ENCODE measurements at places on chromosomes 3 and 15. TPM values are rescaled to one million over a fixed set of nuclear protein-coding genes. Genes with fewer than 3 reads are reported as not detected.
A peak's percentile ranks its signal among the peaks of the same experiment; 100 is the strongest.

Gene PLSCR5
- not detected for total RNA-seq

Gene LDHAL6B
- not detected for total RNA-seq

Gene ARGFX
- total RNA-seq: not detected

Gene LRTM1
- total RNA-seq: not detected

- DNase-seq: peak; percentile 34
Observed at GRCh38 chr15:64507293-64507802, 47.0 kb downstream of the ZNF609 start.

GRCh38 chr15:101506491-101506890 is 17.0 kb upstream of the PCSK6 start:
- no peak for DNase-seq

GRCh38 chr3:49469037-49469935 is 781 bp upstream of the DAG1 start:
- DNase-seq: no peak

- no peak for DNase-seq
Observed at GRCh38 chr15:99475754-99476412, 89.9 kb upstream of the MEF2A start.

- DNase-seq: no peak
Observed at GRCh38 chr3:51721062-51721745, 14.3 kb downstream of the GRM2 start.

DNA sequence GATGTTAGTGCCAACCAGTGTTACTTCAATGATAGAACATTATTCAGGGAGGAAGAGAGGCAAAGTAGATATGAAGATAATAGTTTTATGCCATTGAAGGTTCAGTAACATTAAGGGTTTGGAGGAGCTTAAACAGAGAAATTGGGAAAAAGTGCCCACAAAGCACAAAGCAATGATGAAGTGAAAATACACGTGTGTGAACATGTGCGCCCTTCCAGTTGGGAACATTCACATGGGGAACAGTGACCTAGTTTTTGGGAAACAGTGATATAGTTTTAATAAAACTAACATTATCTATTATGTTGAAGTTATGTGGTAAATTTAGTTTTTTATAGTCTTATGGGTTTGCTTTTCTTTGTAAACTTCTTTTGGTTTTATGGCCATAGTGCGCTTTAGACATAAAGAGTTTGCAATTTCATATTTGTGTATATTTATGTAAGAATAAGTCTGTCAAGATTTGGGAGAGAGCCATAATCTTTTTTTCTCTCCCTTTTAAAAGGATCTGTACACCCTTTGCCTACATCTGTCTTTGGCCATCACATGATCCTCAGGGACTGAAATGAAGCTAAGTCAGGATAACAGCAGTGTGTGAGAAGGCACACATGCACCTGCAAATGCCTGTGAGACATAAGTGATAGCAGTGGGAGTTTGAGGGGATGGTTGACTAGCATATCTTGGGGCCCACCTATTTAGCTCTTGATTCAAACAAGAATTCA is 450.3 kb upstream of the THRB start:
- DNase-seq: no peak

- DNase-seq: no peak
Observed at GRCh38 chr3:188287762-188288505, 134.0 kb downstream of the LPP start.

DNA sequence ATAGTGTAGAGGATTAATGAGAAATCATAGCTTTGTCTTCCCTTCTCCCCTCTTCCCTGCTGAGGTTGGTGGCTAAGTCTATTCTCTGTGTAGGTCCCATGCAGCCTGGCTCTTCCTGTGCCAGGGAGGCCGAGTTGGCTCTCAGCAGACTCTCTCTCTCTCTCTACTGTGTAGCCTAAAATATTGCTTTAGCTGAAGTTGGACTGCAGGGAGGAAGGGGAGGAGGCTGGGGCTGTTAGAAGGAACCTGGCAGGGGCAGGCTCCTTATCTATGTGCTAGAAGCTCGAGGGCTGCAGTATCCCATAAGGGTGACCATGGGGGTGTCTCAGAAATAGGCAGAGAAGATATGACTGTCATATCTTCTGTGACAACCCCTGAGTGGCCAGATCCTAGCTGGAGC is 160.8 kb downstream of the EPHB1 start:
- no peak for DNase-seq

- no peak for DNase-seq
Observed at GRCh38 chr15:59687836-59688235, 1.3 kb downstream of the BNIP2 start.

Measured in activated T-cell treated with anti-CD3 and anti-CD28 coated beads, Interleukin-2, amount 50 U/mL, for 4 hours (primary cell).